ENCODE measurements at places on chromosomes 12 and 14.
A peak's percentile ranks its signal among the peaks of the same experiment; 100 is the strongest.

GRCh38 chr12:3432176-3432742 is 58.7 kb upstream of the PRMT8 start:
- no peak for DNase-seq

DNA sequence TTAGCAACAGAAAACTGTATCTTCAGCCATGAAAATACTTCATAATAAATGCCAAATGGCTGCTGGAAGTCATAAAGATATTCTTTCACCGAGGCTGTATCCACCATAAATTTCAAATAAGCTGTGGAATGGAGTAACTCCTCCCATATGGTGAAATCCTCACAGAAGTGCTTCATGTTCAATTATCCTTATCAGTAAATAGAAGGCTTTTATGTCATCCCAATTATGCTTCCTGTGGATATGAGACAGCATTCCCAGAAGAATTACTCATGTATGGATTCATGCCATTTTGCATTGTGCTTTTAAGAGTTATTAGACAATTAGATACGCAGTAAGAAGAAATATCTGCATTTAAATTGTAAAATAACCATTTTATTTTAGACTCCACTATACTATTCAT is 99.0 kb downstream of the RTN1 start:
- DNase-seq = peak; percentile 78

GRCh38 chr14:90511795-90512328 is 115.0 kb downstream of the CALM1 start:
- peak; percentile 39 for DNase-seq

DNA sequence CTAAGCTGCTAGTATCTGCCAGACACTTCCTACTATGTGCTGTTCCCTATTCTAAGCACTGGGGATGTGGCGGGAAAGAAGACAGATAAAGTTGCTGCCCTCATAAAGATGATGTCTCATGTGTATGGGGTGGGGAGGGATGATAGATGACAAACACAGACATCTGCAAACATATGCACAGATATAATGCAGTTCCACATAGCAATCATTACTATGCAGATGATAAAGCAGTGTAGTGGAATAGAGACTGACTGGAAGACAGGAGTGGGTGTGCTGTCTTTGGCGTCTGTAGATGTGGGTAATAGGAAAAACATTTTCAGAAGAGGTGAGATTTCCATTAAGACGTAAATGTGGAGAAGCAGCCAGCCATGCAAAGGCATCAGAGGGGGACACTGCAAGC is 243.6 kb downstream of the DPY19L2 start:
- DNase-seq = no peak

GRCh38 chr14:24250354-24250753 is 7.9 kb upstream of the TINF2 start:
- no peak for DNase-seq

DNA sequence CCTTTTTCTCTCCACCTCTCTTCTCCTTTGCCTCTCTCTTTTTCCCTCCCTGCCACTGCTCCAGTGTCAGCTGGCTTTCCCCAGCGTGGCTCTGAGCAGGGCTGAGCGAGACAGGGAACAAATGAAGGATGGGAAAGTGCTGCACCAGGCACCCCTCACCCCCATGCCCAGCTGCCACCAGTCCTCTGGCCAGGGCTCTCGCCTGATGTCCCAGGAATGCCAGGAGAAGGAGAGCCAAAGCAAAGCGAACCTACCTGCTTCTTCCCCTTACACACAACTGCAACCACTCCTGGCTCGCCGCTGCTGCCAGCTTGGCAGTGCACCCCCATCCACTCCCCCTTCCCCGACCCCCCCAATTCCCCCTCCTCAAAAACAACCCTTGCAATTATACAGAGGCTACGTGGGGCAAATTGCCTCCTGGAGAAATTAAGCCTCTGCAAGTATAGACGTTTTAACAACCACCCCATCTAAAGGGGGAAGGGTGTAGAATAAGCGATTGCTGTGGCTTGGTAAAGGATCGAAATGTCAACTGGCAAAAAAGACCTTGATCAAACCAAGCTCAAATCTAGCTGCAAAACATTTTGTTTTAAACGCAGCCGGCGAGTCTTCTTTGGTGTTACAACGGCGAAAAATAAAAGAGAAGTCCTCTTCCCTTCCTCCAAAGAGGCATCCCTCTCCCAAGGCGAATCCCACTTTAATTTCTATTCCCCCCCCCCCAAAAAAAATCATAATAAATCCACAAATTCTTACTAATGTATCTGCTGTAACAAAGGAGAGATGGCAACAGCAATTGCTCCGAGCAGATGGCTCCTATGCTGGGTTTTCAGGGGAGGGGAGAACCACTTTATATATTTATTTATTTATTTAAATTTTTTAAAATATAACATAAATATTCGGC is 2.9 kb downstream of the BCL11B start:
- peak; percentile 63 for DNase-seq
